Camera-type eye (tissue), 1 donor: ENCODE measurements at places on chromosomes 6 and 20. TPM values are rescaled to one million over a fixed set of nuclear protein-coding genes. Genes with fewer than 3 reads are reported as not detected.

ZNF391 gene
- total RNA-seq: 4.6 TPM

OR2J3 gene
- not detected for total RNA-seq

NOL4L gene
- total RNA-seq: 42.4 TPM

TRIM15 gene
- not detected for total RNA-seq

GMEB2 gene
- total RNA-seq: 10.9 TPM

VSX1 gene
- total RNA-seq: 131 TPM

MTG2 gene
- 26.1 TPM for total RNA-seq

PNPLA1 gene
- 0.16 TPM for total RNA-seq

HCK gene
- 4.9 TPM for total RNA-seq

PI16 gene
- 154 TPM for total RNA-seq

OPN5 gene
- 0.33 TPM for total RNA-seq

FGD2 gene
- total RNA-seq: 13.2 TPM

SERAC1 gene
- total RNA-seq: 23.0 TPM

PGC gene
- total RNA-seq: not detected

CPNE5 gene
- total RNA-seq: 10.8 TPM

RHAG gene
- total RNA-seq: 3.5 TPM

CALHM5 gene
- total RNA-seq: 3.4 TPM

NFATC2 gene
- total RNA-seq: 5.1 TPM

ENPP3 gene
- 1.5 TPM for total RNA-seq

OR2H1 gene
- not detected for total RNA-seq

C20orf204 gene
- 1.0 TPM for total RNA-seq
